T-helper 22 cell (primary cell): ENCODE measurements at places on chromosomes 3 and 15.

GRCh38 chr3:513301-513700 lies 316.7 kb downstream of the CHL1 start:
- no peak for DNase-seq

GRCh38 chr3:158102242-158103080 lies 3.8 kb downstream of the SHOX2 start:
- no peak for DNase-seq

DNA sequence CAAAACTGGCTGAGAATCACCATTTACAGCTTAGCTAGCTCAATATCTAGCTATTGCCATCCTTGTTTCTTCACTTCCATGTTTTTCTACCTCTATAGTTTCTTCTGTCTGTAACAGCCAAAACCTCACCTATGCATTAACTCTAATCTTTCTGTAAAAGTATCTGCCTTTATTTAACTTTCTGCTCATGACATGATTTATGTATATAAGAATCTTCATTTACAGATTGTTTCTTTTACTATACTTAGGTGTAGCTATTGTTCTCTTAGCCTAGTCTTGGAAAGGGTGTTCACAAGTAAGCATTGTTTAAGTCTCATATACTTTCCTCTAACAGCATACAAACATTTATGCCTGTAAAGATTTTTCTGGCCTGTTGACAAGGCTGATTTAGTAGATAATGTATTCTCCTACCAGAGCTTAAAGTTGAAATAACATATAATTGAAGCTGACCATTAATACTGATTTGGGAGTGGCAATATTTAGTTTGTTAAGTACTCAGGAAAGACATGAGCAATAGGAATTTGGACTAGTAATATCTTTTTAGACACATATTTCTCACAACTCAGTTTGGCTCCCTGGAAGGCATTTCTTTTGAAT lies 9.4 kb downstream of the FILIP1L start:
- DNase-seq, result no peak

- no peak for DNase-seq
These were observed 605.0 kb upstream of the TBL1XR1 start for GRCh38 chr3:177802151-177802900.
